ENCODE measurements at places on chromosomes 2 and 18. TPM values are rescaled to one million over a fixed set of nuclear protein-coding genes. Genes with fewer than 3 reads are reported as not detected.
A peak's percentile ranks its signal among the peaks of the same experiment; 100 is the strongest.

The SP100 gene
- 56.9 TPM for total RNA-seq

DNA sequence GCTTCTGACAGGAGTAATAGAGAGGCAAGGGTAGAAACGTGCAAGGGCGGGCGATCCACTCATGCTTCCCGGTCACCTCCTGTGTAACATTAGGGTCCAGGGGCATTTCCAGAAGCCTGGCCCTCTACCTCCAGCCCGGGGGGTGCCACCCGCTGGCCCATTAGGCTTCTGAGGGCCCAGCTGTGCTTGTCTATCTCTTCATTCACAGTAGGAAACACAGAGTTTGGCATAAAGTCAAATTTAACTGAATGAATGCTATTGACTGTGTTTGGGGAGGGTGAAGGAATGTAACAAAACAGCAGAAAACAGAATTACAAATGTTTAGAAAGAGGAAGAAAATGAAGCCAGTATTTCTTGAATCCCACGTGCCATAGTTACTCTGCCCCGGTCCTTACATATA is 112.4 kb upstream of the SLC66A3 start:
- no peak for DNase-seq

DNA sequence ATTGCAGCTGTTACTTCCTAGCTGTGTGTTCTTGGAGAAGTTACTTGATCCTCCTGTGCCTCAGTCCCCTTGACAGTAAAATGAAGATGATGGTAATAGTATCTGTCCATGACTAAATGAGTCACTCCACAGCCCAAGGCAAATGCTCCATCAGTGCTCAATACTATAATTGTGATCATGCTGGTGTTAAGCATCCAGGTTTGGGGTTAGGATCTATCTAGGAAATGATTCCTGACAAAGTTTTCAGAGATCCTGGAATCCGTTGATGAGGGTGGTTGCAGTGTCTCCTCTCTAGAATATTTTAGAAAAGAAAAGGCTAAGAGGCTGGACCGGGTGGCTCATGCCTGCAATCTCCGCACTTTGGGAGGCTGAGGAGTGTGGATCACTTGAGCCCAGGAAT is 2.7 kb upstream of the PRELID3A start:
- no peak for DNase-seq

DNA sequence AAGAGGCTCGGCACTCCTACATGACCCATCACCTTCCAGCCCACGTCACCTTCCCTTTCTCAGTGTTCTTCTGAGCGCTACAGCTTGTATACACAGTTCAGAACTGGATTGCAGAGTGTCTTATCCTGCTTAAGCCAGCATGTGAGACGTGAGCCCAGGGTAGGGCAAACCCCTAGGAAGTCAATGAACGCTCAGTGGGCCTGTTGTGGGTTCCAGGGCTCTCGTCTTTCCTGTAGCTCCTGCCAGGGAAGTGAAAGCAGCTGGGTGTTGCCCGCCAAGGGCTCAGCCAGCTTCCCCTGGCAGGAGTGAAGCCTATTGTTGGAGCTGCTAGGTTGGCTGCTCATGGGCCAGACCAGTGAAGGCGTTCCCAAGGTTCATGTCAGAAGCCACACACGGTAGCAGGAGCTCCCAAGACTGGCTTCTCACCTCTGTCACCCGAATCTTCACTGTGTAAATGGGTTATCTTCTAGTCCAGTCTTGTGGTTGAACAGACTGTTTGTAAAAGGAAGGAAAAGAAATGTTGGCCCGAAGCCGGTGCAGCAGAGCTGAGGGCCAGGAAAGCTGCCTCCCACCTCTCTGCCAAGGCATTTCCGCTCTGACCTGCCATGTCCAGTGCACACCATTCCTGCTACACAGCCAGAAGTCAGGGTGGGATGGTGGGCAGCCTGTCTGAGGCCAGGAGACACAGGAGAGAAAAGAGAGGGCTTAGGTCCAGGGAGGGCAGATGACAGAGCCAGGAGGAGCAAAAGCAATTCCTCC is 69.6 kb upstream of the RMDN2 start:
- no peak for DNase-seq

DNA sequence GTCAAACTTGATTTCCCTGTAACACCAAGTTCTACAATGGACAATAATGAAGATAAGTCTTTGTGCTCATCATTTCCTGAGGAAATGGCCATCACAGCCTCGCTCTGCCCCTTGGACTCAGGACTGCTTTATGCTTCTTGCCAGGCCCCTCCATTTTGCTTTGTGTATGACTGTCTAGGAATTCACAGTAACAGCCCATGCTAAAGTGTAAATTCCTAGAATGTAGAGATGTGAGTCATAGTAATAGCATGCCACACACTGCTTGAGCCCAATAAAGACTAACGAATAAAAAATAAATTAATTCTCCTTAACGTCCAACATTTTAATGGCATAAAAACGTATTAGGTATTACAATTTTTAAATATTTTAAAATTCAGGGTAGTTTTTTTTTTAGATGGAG is 226.5 kb downstream of the PID1 start:
- no peak for DNase-seq

DNA sequence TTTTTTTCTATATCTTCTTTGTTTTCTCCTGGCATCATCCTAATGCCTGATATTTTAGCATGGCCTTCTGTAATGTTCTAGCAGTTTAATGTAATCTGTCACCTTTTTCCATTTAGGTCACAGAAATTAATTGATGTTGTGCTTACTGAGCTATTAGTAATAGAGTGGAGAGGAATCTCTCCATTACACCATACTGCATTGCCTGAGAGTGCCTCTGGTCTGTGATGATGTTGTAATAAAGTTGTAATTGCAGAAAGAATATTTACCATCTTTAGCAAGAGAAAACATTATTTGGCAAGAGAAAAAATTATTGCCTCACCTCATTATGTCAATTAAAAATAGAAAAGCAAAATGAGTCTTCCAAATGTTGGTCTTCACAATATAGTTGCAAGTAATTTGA is 213.2 kb downstream of the KCNJ3 start:
- no peak for DNase-seq

GRCh38 chr18:62576271-62576670 is 53.4 kb downstream of the ZCCHC2 start:
- DNase-seq: no peak

DNA sequence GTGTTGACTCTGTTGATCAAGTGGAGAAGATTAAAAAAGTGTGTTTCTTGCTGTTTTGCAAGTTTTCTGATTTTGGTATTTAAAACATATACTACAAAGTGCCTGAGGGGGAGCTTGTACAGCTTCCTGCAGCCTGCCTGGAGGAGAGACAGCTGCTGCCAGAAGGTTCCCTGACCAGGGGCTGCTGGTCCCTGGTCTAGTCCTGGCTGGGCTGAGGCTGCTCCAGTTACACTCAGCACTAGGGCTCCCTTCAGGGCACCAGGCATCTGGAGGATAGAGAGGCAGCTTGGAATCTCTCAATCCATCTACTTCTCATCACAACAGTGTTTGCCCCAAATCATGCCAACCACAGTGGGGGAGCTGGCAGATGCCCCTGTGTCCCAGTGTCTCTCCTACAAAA is 4.8 kb downstream of the MC2R start:
- no peak for DNase-seq

- no peak for DNase-seq
Measured at GRCh38 chr2:14776216-14776615, 143.7 kb downstream of the LRATD1 start.

GRCh38 chr2:222960126-222960525 is 91.9 kb upstream of the KCNE4 start:
- no peak for DNase-seq

The KCNK3 gene
- total RNA-seq: not detected

The CD8B2 gene
- not detected for total RNA-seq

GRCh38 chr2:134290358-134290757 is 36.5 kb downstream of the MGAT5 start:
- DNase-seq: no peak

GRCh38 chr2:168090366-168091135 is 156.8 kb downstream of the STK39 start:
- no peak for DNase-seq

GRCh38 chr2:46164529-46165301 is 132.5 kb upstream of the EPAS1 start:
- peak; percentile 94 for DNase-seq

GRCh38 chr18:45686891-45687611 is 36.9 kb upstream of the SLC14A1 start:
- DNase-seq: no peak

- no peak for DNase-seq
Measured at GRCh38 chr2:179861027-179861415, 391 bp downstream of the ZNF385B start.

DNA sequence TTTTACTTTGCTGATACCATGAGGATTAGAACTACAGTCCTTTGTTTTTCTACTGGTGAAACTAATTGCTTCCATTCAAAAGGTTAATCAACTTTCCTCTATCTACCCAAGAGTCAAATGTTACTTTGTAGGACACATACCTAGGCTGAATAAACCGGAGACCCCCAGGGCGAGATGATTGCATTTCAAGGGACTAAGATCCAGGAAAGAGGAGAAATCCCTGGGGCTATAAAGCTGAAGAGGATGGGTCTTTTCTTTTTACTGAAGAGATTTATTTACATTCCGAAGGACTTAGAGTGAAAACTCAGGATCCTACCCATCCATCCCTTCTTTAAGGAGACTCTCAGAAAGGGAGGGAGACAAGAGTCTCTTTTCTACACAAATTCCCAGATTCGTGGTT is 331.9 kb downstream of the CDH19 start:
- no peak for DNase-seq

- no peak for DNase-seq
Measured at GRCh38 chr2:224976629-224977525, 65.4 kb downstream of the DOCK10 start.

GRCh38 chr2:222569826-222570225 is 86.1 kb downstream of the FARSB start:
- DNase-seq: no peak

GRCh38 chr2:137857881-137858280 is 106.4 kb upstream of the HNMT start:
- no peak for DNase-seq

The MYO3B gene
- not detected for total RNA-seq

GRCh38 chr2:58055033-58055786 is 8.6 kb downstream of the VRK2 start:
- no peak for DNase-seq

DNA sequence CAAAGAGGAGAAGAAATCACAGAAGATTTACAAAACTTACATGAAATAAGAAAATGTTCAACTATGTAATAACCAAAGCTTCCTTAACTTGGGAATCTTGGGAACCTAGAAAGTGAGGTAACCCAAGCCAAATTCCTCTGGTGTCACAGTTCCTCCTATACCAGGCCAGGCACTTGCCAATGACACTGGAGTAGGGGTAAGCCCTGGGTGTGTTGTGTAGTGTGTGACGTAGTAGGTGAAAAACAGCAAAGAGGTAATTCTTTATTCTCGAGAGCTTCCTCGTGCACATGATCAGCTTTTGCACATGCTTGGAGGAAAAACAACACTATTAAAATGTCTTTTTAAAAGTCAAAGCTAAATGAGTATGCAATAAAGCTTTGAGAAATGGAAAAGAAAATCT is 118.0 kb downstream of the METTL8 start:
- DNase-seq: no peak

GRCh38 chr2:99867770-99868169 is 274.6 kb downstream of the AFF3 start:
- DNase-seq: peak; percentile 56

DNA sequence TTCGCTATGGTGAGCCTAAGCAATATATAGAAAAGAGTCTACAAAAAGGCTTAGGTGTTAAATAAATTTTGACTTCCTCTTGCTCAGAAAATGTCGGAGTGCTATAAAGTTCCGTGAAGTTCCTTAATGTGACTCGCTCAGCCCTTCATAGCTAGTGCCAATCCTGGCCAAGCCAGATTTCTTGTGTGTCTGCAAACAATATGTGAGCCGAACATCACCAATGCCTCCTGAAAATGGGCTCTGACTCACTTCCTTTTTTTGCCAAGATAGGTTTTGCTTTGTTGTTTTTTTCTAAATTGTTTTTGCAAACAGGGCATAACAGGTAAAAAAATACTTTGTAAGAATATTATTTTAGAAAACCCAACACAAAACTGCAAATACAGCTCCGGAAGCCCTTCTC is 26.1 kb downstream of the CDC42EP3 start:
- DNase-seq: peak; percentile 74

The HOXD12 gene
- not detected for total RNA-seq

All from MCF 10A (cell line).